ENCODE measurements at places on chromosomes 2 and 18.
A peak's percentile ranks its signal among the peaks of the same experiment; 100 is the strongest.

GRCh38 chr2:164690361-164690760 lies 69.1 kb upstream of the GRB14 start:
- no peaks in the 10 kb centered on the region for H3K36me3 ChIP-seq
- no peaks in the 10 kb centered on the region for H3K4me1 ChIP-seq
- H3K4me3 ChIP-seq = no peak overlapping the region
- no peak overlapping the region for H3K27ac ChIP-seq

- H3K36me3 ChIP-seq = no peaks in the 10 kb centered on the region
- H3K4me1 ChIP-seq = no peaks in the 10 kb centered on the region
- H3K4me3 ChIP-seq = no peak overlapping the region
- DNase-seq = no peak
- H3K27ac ChIP-seq = no peak overlapping the region
- peaks cover 18% of the 10 kb centered on the region for H3K27me3 ChIP-seq
Observed at GRCh38 chr2:69209482-69209881, 177.5 kb downstream of the GFPT1 start.

GRCh38 chr2:215772003-215772402 lies 241.3 kb downstream of the MREG start:
- H3K4me3 ChIP-seq = no peak overlapping the region
- H3K27ac ChIP-seq = no peak overlapping the region
- H3K27me3 ChIP-seq = peaks cover 39% of the 10 kb centered on the region
- H3K36me3 ChIP-seq = no peaks in the 10 kb centered on the region

DNA sequence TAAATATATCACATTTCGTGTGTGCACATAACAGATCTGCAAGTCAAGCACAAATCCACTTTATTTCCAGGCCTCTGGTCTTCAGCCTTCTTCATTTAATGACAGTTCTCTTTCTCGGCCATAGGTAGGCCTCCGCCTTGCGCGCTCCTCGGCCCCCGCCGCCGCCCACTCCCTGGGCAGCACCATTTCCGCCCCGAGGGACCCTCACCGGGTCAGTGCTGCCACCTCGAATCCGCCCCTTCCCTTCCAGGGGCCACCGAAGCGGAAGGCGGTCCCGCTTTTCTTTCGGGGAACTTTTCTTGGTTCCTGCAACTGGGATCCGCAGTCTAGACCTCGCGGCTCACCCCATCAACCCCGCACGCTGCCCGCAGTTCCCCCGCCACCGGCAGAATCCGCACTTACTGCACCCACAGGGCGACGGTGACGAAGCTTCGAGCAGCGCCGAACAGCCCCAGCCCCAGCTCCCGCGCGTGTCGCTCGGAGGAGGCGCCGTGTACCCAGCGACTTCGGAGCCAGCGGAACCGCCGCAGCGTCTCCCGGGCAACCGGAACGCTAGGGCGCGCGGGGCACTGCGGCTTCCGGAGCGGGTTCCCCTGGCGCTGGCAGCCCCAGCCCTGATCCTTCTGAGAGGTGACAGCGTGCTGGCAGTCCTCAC lies at the start of gene CDKL4:
CDKL4 (minus strand) TSS at position 502 of the 655 bp plus-strand sequence.
- H3K27ac ChIP-seq = peak within 1 kb of the TSS; percentile 71
- peaks cover 16% of the 10 kb centered on the region for H3K4me1 ChIP-seq
- DNase-seq = peak; percentile 48

GRCh38 chr2:137770166-137770565 lies 194.1 kb upstream of the HNMT start:
- no peaks in the 10 kb centered on the region for H3K36me3 ChIP-seq
- no peak for DNase-seq
- H3K27me3 ChIP-seq = no peaks in the 10 kb centered on the region
- H3K4me3 ChIP-seq = no peak overlapping the region

- H3K4me1 ChIP-seq = no peaks in the 10 kb centered on the region
- no peak overlapping the region for H3K27ac ChIP-seq
- no peaks in the 10 kb centered on the region for H3K36me3 ChIP-seq
- no peak for DNase-seq
- H3K4me3 ChIP-seq = no peak overlapping the region
Observed at GRCh38 chr2:65749545-65749944, 317.1 kb upstream of the SPRED2 start.

DNA sequence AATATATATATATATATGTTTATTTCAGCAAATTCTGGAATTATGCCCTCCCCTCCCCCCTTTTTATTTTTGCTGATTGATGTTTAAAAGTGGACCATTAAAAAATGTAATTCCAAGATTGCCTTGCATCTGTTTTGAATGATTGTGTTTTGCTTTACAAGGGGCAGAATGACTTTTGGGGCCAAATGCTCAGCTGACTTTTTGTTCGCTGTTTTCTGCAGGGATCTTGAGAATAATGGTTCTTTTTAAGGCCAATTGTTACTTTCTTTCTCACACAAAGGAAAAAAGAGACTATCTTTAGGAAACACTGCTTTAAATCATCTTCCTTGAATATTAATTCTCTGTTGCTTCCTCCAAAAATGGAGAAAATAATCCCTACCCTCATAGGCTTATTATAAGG lies 95.9 kb downstream of the FMNL2 start:
- H3K27ac ChIP-seq = no peak overlapping the region
- peaks cover 12% of the 10 kb centered on the region for H3K27me3 ChIP-seq
- no peak for DNase-seq
- no peaks in the 10 kb centered on the region for H3K4me1 ChIP-seq
- no peak overlapping the region for H3K4me3 ChIP-seq

DNA sequence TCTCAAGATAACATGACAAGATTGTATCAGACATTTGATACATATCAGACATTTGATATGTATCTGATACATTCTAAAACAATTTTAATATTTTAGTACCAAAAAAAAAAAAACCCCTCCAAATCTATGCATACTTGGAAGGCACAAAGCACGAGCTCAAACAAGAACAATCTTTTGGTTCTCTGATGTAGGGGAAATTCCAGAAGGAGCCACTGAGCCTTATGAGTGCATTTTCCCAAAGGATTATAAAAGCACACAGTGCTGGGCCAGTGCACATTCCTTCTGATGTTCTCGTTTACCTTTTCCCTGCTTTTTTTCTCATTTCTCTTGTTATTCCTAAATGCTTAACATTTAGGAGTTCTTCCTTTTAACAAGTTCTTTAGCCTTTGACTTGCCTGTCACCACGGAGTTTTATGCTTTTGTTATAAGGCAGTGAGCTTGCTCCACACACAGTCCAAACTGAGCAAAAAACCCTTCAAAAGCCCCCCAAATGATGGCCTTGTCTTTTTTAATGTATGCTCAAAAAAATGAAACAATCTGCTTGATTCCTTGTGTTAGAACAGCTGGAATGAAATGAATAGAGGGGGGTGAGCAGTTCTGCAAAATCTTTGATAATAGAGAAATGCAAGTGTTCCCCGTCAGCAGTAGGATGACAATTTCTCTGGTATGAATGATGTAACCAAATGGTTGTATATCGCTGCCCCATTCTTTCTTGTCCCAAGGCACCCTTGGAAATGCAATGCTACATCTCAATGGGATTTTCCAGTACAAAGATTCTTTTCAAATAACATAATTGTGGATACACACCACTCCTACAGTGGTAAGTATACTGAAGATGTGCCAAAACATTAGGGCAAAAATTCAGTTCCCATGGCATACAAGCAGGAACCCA lies 597.2 kb upstream of the ZEB2 start:
- H3K4me3 ChIP-seq = no peak overlapping the region
- no peak overlapping the region for H3K27ac ChIP-seq

DNA sequence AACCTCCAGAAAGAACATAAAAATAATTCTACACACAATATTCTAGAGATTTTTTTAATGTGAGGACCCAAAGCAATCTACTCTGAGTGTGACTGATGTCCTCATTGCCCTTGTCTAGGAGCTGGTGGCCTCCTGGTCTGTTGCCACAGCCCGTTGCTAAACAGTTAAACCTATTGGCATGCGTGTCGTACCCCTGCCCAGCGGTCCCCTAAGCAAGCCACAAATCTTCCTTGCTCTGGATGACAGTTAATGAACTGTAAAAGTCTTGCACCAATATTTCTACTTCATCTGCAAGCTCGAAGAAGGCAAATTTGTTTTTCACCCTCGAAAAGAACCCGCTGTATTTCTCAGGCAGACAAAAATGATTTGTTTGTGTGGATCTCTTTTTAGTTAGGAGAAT lies 489.1 kb upstream of the MEX3C start:
- no peak for DNase-seq
- H3K36me3 ChIP-seq = no peaks in the 10 kb centered on the region
- no peak overlapping the region for H3K4me3 ChIP-seq
- no peak overlapping the region for H3K27ac ChIP-seq
- no peaks in the 10 kb centered on the region for H3K27me3 ChIP-seq
- H3K4me1 ChIP-seq = no peaks in the 10 kb centered on the region

- H3K36me3 ChIP-seq = no peaks in the 10 kb centered on the region
- no peaks in the 10 kb centered on the region for H3K27me3 ChIP-seq
- DNase-seq = peak; percentile 42
- H3K4me1 ChIP-seq = no peaks in the 10 kb centered on the region
- no peak overlapping the region for H3K27ac ChIP-seq
Observed at GRCh38 chr2:71798266-71799012, 345.1 kb downstream of the DYSF start.

DNA sequence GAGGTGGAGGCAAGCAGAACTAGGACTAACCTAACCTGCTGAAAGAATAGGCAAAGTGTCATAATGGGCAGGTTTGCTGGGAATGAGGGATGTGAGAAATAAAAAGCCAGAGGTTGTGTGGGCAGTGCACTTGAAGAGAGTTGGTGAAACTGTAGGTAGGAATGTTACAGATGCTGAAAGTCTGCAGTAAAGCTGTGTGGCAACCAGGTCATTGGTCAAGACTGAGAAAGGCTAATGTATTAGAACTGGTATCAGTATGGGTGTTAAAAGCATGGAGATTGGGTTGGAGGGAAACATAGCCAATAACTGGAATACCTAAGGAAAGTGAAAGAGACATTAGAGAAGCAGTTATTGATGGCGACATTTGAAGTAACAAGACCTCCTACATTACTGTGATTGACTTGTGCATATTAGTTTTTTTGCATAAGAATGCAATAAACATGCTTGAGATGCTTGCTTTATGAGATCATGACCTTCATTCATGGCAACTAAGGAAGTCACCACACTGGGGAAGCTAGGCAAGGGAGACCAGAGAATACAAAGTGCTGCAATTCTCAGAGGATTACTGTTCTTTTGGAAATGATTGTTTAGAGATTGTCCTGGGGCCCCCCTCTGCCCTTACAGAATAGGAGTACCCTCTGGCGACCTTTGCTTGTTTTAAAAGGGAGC lies 11.8 kb downstream of the GULP1 start:
- H3K4me3 ChIP-seq = no peak overlapping the region
- H3K27me3 ChIP-seq = no peaks in the 10 kb centered on the region
- DNase-seq = no peak
- no peaks in the 10 kb centered on the region for H3K36me3 ChIP-seq

- no peaks in the 10 kb centered on the region for H3K4me1 ChIP-seq
- no peaks in the 10 kb centered on the region for H3K27me3 ChIP-seq
- H3K27ac ChIP-seq = no peak overlapping the region
- H3K4me3 ChIP-seq = no peak overlapping the region
- DNase-seq = no peak
- H3K36me3 ChIP-seq = no peaks in the 10 kb centered on the region
Observed at GRCh38 chr18:5600378-5601071, 56.7 kb upstream of the EPB41L3 start.

DNA sequence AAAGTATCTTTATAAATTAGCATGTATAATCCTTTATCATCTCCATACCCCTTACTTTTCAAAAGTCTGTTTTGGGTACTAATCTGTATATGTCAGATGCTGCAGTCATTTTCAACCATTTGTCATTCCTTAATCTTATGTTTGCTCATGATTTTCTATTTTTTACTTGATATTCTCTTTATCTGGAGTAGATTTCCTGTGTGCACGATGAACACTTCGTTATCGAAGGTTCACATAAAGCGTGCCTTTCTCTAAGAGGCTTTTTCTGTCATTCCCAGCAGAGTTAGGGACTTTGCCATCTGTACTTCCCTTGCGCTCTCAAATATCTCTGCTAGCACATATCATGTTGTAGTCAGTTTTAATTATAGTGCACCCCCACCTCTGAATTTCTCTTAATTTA lies 123.2 kb downstream of the BIRC6 start:
- H3K27ac ChIP-seq = no peak overlapping the region
- H3K27me3 ChIP-seq = no peaks in the 10 kb centered on the region
- DNase-seq = no peak
- no peak overlapping the region for H3K4me3 ChIP-seq

DNA sequence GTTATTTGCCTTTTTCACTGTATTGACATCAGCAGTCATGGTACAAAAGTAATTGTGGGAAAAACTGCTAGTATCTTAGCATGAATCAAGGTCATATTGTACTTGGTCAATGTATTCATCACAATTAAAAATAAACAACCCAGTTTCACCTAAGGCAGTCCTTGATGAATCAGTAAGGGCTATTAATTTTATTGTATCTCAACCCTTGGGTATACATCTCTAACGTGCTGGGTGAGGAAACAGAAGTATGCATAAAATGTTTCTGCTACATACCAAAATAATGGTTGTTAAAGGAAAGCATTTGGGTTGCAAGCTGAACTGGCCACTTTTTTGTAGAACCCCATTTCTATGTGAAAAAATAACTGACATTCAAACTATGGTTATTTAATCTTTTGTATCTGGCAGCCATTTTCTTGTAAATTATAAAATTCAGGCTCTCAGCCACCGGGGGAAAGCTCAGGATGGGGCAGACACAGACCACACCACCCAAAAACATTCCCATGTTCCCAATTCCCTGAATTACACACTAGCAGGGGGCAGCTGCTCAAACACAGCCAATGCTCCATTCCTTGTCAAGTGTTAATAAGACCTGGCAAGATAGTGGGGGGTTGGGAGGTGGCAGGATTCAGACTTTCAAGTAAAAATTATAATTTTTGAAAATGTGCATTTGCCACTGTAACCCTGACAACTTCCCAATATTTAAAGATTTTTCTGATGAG lies 49.3 kb downstream of the OLA1 start:
- H3K27me3 ChIP-seq = no peaks in the 10 kb centered on the region
- H3K4me1 ChIP-seq = no peaks in the 10 kb centered on the region
- peaks cover 4% of the 10 kb centered on the region for H3K36me3 ChIP-seq

DNA sequence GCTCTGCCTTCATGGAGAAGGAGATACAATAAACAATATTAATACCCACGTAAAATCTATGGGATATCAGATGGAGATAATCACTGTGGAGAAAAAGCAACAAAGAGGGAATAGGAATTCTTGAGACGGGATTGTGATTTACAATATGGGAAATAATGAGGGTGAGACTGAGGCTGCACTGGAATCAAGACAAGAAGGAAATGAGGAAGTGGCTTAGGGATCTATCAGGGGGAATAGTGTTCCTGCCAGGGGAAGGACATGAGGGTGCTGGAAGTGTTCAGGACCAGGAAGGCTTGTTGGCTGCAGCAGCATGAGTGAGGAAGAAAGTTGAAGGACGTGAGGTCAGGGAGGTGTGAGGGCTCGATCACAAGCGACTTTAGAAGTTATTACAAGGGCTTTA lies 182.4 kb downstream of the DYSF start:
- H3K4me1 ChIP-seq = no peaks in the 10 kb centered on the region
- no peak for DNase-seq
- no peak overlapping the region for H3K4me3 ChIP-seq

GRCh38 chr2:168614172-168615018 lies 158.3 kb downstream of the CERS6 start:
- no peak overlapping the region for H3K27ac ChIP-seq
- H3K4me1 ChIP-seq = no peaks in the 10 kb centered on the region
- H3K4me3 ChIP-seq = no peak overlapping the region
- H3K27me3 ChIP-seq = no peaks in the 10 kb centered on the region
- DNase-seq = no peak

- H3K4me1 ChIP-seq = peaks cover 9% of the 10 kb centered on the region
- H3K27ac ChIP-seq = no peak overlapping the region
- peaks cover 3% of the 10 kb centered on the region for H3K36me3 ChIP-seq
- no peak overlapping the region for H3K4me3 ChIP-seq
- no peak for DNase-seq
Observed at GRCh38 chr2:159411460-159411859, 125.0 kb upstream of the WDSUB1 start.

- no peak overlapping the region for H3K4me3 ChIP-seq
- H3K27ac ChIP-seq = no peak overlapping the region
- no peaks in the 10 kb centered on the region for H3K27me3 ChIP-seq
- DNase-seq = no peak
Observed at GRCh38 chr2:235000426-235001236, 48.8 kb downstream of the SH3BP4 start.
